ENCODE measurements at places on chromosomes 12 and 14.

DNA sequence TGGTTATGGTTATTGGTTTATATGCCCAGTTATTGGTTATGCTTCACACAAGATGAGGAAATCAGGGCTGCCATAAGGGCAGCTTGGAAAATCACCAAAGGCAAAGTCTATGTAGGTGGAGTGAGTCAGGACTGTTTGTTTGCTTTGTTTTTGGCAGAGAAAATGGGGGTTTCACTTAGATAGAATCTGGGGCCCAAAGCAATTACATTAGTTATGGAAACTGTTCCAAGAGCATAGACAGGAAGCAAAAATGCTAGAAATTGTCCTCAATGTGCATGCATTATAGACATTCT is 2.2 kb downstream of the VAMP1 start:
- DNase-seq = no peak

GRCh38 chr14:68919129-68919927 is 59.8 kb downstream of the ACTN1 start:
- DNase-seq = no peak

DNA sequence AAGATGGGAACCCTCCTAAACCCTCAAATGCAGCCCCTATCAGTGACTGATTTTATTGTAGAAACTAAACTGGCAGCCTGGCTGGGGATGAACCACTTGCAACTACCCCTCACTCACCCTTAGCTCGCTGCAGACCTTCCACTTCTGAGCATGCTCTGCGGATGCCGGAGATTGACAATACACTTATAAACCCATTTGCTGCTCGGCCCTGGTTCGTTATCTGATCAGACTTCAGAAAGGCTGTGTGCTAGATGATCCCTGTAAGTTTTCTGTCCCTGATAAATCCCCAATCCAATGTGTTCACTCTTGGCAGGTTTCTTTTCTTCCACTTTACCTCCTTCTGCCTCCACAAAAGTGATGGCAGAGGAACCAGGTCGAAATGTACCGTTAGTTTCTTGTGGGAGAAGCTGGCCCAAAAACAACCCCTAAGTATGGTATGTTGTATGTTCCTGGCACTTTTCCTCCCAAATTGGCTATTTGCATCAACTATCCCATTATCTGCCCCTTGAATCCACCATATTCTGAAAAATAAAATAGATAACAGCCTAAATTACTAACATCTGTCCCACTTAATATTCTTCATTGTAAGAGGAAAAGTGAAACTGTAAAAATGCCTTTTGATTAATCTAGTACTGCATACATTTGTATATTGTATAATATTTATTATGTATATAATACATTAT is 18.8 kb downstream of the RPH3A start:
- no peak for DNase-seq

DNA sequence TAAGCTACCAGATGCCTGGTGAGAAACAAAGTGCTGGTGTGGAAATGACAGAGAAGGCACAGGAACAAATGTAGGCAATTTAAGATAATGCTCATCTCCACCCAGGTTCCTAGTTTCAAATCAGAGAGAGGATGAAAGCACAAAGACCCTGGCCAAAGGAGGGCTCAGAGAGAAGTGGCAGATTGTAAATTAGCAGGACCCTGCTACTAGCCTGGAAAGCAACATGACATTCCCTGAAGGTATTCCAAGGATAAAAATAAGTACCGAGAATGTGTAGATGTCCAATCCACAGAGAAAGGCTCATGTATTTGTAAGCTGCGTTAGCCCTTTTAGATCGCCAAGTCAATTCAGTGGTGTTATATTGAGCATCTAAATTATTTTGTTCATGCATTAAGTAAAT is 324.0 kb downstream of the TMEM117 start:
- DNase-seq = no peak

- no peak for DNase-seq
Measured at GRCh38 chr14:60064491-60065072, 27.1 kb upstream of the PCNX4 start.

GRCh38 chr12:65937161-65937641 is 112.9 kb downstream of the HMGA2 start:
- DNase-seq = no peak

GRCh38 chr12:50055831-50056638 is 1.4 kb upstream of the ASIC1 start:
- DNase-seq = peak; percentile 69

DNA sequence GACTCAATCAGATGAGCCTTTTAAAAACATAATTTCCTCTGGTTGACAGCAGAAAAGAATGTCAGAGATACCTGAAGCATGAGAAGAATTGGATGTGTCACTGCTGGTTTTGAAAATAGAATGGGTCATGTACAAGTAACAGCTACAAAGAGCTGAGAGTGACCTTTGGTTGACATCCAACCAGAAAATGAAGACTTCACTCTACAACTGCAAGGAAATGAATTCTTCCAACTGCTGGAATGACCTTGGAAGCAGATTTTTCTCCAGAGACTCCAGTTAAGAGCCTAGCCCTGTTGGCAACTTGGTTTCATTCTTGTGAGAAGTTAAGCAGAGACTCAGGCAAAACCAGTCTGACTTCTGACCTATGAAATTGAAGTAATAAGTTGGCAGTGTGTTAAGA is 505.9 kb downstream of the SLC16A7 start:
- DNase-seq = no peak

DNA sequence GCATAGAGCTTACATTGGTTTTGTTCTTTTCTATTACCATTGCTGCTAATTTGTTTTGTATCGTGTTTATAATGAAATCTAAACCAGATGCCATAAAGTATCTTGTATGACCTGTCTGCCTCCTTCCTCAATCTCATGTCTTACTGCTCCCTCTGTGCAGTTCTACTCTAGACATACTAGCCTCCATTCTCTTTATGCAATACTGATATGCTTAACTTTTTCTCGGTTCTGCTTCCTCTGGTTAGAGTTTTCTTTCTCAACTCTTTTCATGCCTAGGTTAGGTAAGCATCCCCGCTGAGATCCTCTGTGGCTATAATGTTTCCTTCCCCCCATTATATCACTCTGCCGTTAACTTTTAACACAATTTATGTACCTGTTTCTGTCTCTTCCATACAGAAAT is 852.3 kb downstream of the TRHDE start:
- no peak for DNase-seq

- DNase-seq = no peak
Measured at GRCh38 chr12:97751704-97752103, 289.1 kb downstream of the RMST start.

- no peak for DNase-seq
Measured at GRCh38 chr12:69844836-69845235, 19.8 kb downstream of the MYRFL start.

DNA sequence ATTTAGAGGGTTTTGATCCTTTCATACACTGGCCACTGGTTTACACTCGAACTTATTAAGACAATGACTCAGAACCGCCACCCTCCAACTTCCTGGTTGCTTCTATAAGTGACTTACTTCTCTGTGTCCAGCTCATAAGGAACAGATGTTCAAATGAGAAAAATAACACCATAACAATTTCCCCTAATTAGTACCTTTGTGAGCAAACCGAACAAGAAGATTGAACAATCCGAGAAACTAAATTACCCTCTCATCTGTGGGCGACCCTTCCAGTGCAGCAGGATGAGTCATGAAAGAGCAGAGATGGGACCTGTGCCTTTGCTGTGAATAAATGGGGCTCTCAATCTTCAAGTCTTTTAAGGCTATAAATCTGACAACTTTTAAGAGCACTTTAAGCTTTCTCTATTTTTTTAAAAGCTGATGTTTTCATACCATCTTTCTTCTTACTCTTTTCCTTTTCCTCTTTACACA is 146.8 kb upstream of the RASSF8 start:
- DNase-seq = no peak

- no peak for DNase-seq
Measured at GRCh38 chr12:49621651-49622500, 1.5 kb upstream of the PRPF40B start.

GRCh38 chr14:44720707-44721106 is 213.6 kb upstream of the FSCB start:
- DNase-seq = no peak

- DNase-seq = peak; percentile 61
Measured at GRCh38 chr12:112007945-112008344, 5.0 kb downstream of the TMEM116 start.

GRCh38 chr14:60170948-60171347 is 5.8 kb upstream of the DHRS7 start:
- no peak for DNase-seq

DNA sequence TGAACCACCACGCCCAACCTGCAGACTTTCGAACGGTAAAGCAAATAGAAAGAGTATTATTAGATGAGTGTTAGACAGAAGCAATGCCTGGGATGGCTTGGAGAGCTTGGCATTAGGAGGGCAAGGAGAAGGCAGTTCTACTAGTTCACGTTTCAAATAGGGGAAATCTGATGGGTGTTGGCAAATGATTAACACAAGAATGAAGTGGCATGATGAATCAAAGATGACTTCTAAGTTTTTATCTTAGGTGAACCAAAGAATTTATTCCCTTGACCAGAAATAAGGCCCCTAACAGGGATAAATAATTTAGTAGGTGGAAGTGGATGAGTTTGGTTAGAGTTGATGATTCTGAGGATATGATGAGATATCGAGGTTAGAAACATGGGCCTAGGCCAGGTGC is 38.5 kb downstream of the DRAM1 start:
- no peak for DNase-seq

DNA sequence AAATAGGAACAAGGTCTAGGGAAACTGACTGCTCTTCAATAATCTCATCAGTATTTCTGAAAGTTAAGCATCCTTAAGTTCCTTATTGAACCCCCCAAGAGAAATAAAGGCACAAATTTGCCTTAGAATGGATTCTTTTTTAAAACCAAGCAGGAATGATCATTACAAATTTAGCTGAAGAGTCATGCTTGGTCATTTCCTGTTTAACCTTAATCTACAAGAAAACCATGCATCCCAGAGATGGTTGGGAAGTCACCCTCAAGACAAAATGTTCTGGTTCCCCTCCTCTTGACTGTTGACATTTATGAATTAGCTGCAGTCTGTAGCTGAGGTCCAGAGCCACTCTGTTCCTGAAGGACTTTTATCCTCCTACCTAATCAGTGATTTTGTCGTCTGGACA is 291.8 kb upstream of the G2E3 start:
- DNase-seq = no peak

GRCh38 chr12:20011200-20011599 is 357.1 kb upstream of the PDE3A start:
- DNase-seq = no peak
